ENCODE measurements at places on chromosomes 11 and 22. TPM values are rescaled to one million over a fixed set of nuclear protein-coding genes. Genes with fewer than 3 reads are reported as not detected.

DNA sequence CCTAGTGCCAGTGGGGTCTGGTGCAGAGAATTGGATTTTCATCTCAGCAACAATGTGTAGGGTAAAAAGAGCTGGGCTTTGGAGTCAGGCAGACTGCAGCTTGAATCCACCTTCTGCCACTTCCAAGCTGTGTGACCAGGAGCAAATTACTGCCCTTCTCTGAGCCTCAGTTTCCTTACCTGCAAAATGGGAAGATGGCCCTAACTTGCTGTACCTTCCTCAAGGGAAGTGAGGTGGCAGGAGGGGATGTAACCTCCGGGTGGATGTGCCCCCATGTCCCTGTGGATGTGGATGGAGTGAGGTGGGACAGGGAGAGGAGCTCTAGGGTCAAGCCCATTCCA is 90.9 kb downstream of the CACNA1I start:
- DNase-seq: no peak
- H3K4me1 ChIP-seq: no peaks in the 10 kb centered on the region

- H3K27ac ChIP-seq: no peak overlapping the region
- H3K4me1 ChIP-seq: no peaks in the 10 kb centered on the region
- no peaks in the 10 kb centered on the region for H3K36me3 ChIP-seq
- no peak overlapping the region for H3K4me3 ChIP-seq
- H3K27me3 ChIP-seq: peaks cover 3% of the 10 kb centered on the region
Measured at GRCh38 chr22:39625569-39626537, 55.3 kb downstream of the CACNA1I start.

DNA sequence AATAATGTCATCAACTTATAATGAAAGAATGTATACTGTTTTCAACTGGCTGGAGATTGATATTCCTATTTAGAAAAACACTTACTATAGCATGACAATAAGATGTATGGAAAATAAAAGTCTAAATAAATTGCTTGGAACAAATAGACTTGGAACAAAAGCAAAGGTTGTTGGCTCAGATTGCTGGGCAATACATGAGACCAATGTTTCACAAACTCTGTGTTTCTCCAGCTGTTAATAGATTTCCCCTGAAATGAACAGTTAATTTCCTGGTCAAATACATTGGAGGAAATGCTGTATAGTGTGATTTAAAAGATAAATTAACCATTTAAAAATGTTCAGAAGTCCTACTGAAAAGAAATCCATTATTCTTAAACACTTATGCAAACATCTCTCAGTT is 40.1 kb upstream of the CTSC start:
- no peaks in the 10 kb centered on the region for H3K36me3 ChIP-seq
- H3K27ac ChIP-seq: no peak overlapping the region
- no peaks in the 10 kb centered on the region for H3K27me3 ChIP-seq
- no peak overlapping the region for H3K4me3 ChIP-seq
- no peak for DNase-seq

DNA sequence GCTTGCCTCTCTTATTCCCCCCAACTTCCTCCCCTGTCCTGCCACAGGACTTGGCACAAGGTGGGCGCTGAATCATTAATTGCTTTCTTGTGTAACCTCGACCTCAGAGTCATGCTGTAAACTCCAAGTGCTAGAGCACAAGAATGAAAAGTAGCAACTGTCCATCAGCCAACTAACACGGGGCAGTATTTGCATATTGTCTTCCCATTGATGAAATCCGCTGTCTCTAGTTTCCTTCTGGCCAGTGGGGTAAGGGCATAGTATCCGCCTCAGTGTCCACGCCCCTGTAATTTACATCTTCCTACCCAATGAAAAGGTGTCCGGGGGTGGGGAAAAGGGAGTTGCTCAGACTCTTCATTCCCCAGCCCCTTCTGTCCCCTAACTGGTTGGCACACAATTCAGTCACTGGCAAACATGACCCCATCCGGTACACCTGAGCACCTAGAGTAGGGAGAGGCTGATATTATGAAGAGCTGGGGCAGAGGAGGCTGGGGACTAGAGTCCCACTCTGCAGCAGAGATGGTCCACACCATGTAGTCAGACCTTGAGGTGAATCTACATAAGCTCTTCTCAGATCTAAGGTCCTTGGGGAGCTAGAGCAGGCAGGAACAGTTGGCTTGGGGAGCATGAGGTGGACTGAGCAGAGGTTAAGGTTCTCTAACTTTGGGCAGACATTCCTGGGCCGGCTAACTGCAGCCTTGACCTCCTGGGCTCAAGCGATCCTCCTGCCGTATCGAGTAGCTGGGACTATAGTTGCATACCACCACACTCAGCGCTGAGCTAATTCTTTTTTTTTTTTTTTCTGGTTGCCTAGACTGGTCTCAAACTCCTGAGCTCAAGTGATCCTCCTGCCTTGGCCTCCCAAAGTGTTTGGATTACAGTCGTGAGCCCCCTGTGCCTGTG is 6.8 kb upstream of the GGA1 start:
- no peak overlapping the region for H3K27ac ChIP-seq
- DNase-seq: peak; percentile 21
- H3K36me3 ChIP-seq: no peaks in the 10 kb centered on the region
- peaks cover 8% of the 10 kb centered on the region for H3K27me3 ChIP-seq
- H3K4me1 ChIP-seq: no peaks in the 10 kb centered on the region

PHOX2A gene
- not detected for total RNA-seq

DNA sequence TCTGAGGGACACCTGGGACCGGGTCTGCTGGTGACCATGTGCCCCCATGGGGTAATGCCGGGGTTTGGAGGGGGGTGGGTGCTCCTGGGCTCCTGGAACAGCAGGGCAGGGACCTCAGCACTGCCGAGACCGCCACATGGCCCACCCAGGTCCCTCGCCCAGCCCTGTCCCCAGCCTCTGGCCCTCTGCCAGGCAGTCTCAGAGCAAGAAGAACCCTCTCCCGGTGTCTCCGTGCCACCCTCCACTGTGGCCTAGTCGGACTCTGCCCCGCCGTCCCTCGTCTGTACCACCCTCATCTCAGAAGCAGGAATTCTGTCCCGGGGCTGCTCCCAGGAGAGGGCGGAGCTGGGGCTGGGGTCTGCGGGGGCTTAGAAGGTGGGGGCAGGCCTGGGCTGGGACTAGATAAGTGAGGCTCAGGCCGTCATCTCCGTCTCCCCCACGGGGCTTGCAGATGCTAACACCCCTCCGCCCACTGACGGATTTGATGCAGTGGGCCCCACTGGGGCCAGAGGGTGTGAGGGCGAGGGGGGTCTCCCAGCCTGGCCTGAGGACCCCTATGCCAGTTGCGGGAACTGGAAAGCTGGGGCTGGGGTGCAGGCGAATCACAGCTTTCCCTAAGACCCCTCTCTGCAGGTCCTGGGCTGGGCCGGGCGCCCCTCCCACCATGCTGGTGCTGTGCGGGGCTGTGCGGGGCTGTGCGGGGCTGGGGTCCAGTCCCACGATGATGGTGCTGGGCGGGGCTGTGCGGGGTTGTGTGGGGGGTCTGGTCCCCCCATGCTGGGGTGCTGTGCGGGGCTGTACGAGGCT is 1.1 kb downstream of the MUC5AC start:
- no peak for DNase-seq
- H3K27me3 ChIP-seq: no peaks in the 10 kb centered on the region
- no peak overlapping the region for H3K4me3 ChIP-seq
- H3K36me3 ChIP-seq: no peaks in the 10 kb centered on the region
- H3K4me1 ChIP-seq: peaks cover 3% of the 10 kb centered on the region

DNA sequence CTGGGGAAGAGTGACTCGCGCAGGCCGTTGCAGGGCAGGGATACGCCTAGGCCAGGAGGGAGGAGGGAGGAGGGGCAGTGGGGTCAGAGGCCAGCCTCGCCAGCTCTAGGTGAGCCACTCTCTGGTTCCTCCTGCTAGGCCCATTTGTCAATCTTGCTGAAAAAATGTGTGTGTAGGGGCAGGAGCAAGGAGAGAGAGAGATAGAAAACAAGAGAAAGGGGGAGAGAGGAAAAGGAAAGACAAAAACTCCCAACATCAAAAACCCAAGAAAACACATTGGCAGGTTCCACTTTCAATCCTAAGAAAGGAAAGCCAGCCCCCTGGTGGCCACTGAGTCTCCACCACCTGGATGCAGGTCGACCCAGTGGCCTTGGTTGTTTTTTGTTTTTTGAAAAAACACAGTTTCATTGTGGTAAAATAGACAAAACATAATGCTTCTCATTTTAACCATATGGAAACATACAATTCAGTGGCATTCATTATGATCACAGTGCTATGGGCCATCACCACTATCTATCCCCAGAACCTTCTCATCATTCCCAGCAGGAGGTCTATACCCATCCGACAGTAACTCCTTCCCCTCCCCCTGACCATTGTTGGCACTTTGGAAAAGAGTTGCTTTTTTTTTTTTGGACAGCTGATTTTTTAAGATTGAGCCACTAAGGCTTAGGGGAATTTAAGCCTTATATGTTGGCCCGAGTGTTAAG is 10.9 kb downstream of the OMP start:
- peaks cover 2% of the 10 kb centered on the region for H3K36me3 ChIP-seq
- H3K4me1 ChIP-seq: peaks cover 15% of the 10 kb centered on the region
- peak; percentile 29 for DNase-seq
- H3K27me3 ChIP-seq: no peaks in the 10 kb centered on the region
- no peak overlapping the region for H3K4me3 ChIP-seq
- no peak overlapping the region for H3K27ac ChIP-seq

GRCh38 chr11:45145083-45145378 is 1.4 kb upstream of the PRDM11 start:
- H3K27ac ChIP-seq: no peak overlapping the region
- H3K4me3 ChIP-seq: no peak overlapping the region
- H3K27me3 ChIP-seq: peaks cover 16% of the 10 kb centered on the region
- no peaks in the 10 kb centered on the region for H3K36me3 ChIP-seq
- peaks cover 5% of the 10 kb centered on the region for H3K4me1 ChIP-seq

DNA sequence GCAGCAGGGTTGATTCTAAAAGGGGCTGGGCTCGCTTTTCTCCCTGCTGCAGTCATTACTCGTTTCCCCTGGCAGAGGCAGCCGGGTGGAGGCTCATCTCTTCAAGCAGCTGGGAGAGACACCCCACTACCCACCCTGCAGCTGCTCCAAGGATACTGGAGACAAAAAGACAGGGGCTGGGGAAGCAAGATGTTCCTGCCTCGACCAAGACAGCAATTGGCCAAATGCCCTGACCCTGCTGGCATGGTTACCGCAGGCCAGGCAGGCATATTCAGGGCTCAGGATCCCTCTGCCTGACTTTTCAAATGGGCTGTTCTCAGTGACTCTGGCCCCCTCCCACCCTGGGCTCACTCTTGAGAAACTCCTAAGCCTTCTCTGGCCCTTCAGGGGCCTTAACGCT is 6.8 kb upstream of the RGL4 start:
- no peaks in the 10 kb centered on the region for H3K27me3 ChIP-seq
- H3K27ac ChIP-seq: no peak overlapping the region
- peaks cover 4% of the 10 kb centered on the region for H3K4me1 ChIP-seq
- no peak overlapping the region for H3K4me3 ChIP-seq
- no peaks in the 10 kb centered on the region for H3K36me3 ChIP-seq

DNA sequence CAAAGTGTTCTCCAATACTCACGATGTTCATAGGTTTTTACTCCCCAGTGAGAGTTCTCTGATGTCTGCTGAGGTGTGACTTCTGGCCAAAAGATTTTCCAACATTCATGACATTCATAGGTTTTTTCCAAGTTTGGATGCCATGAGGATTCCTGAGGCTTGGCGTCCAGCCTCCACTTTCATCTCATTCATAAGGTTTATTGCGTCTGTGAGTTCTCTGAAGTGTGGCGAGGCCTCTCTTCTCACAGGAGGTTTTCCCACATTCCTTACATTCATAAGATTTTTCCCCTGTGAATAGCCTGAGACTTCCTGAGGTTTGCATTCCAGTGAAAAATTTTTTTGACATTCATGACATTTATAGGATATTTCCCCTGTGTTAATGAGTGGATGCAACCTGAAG is 1014.1 kb downstream of the LRRC4C start:
- no peaks in the 10 kb centered on the region for H3K36me3 ChIP-seq
- no peaks in the 10 kb centered on the region for H3K27me3 ChIP-seq
- DNase-seq: no peak

DNA sequence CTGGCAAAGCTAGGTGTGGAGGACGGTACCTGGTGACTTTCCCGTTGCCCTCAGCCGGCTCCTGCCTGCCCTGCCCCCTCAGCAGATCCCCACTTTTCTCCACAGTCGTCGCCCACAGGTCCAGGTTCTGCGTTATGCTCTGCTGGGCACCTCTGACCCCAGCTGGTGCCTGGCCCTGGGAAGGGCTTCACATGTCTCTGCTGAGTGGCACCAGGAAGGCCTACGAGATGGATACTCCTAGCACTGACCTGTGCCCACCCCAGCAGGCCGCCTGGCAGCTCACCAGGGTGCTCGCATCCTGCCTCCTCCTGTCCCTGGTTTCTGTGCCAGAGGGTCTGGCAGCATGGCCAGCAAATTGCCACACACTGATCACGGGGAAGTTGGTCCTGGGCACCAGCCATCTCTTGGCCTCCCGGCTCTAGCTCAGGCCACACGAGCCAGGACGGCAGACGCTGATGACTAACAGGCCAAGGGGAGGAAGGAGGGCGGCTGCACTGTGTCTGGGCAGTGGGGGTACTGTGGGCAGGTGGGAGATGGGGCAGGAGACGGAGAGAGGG is 13.8 kb downstream of the CARS1 start:
- no peaks in the 10 kb centered on the region for H3K27me3 ChIP-seq
- peak; percentile 33 for DNase-seq
- peaks cover 10% of the 10 kb centered on the region for H3K4me1 ChIP-seq
- no peak overlapping the region for H3K4me3 ChIP-seq
- H3K27ac ChIP-seq: peak overlapping the region; percentile 69
- peaks cover 30% of the 10 kb centered on the region for H3K36me3 ChIP-seq

LDHA gene
- 309 TPM for total RNA-seq

Data from fibroblast of lung (primary cell).